ENCODE measurements at places on chromosomes 3 and 15.

DNA sequence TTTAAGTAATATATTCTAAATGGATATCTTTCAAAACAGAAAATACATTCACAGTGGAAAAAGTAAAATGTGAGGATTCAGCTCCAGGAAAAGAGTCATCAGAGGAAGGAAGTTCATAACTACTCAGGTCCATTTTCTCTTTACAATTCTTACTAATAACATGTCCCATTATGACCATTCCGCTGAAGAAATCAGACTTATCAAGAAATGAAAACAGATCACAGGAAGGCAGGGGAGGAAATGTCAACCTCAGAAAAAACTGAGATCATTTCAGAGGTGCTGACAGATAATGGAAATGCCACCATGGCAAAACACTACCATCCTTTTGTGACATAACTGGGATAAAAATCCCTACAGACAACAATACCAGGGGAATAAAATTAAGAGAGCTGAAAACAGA, 139.5 kb downstream of the MAGI1 start:
- no peak for DNase-seq

DNA sequence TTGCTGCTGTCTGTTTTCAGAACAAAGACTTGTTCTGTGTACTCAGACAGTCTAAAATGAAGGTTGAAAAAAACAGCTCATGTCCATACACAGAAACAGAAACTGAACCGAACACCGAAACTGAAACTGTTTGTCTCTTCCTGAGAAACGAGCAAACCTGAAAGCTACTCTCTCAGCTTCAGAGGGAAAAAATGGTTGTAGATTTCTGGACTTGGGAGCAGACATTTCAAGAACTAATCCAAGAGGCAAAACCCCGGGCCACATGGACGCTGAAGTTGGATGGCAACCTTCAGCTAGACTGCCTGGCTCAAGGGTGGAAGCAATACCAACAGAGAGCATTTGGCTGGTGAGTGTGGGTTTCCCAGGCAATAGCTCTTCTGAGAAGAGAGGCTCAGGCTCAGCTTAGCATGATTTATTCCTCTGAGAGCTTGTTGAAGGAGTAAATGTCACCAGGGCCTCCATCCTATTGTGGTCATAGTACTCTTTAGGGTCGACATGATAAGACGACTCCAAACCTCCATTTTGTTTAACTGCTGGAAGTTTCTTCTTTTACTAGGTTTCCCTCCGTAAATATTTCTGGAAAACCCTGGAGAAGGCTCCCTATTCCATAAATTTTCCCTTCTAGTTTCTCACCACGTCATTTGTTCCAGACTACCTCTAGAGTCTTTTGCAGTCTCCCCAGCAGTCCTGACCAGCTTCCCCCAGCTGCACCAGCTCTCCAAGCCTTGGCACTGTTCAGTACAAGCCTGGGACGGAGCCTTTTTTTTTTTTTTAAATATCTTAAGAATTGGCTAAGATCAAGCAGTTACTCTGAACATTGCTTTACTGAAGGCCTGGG, at the start of gene RTP4:
Gene RTP4 (plus strand): TSS at position 135 of the 838 bp plus-strand sequence. CDS start 57 bp downstream, at position 192.
- DNase-seq = no peak

DNA sequence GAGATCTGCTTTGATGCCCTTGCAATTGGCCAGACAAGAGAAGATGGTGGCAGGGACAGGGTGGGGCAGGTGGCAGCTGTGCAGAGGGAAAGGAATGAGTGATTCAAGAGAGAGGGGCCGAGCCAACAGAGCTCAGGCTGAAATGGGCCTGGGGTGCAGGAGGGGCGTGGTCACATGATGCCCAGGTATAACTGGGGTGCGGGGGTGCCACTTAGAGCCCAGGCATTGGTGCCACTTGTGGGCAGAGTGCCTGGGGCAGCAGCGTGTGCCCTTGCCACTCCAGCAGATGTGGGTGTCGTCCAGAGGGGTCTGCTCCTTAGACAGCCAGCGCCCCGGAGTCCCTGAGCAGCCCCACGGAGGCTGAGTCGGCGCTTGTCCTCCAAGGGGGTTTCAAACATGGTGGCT, 88.7 kb downstream of the PLXNA1 start:
- DNase-seq = no peak

DNA sequence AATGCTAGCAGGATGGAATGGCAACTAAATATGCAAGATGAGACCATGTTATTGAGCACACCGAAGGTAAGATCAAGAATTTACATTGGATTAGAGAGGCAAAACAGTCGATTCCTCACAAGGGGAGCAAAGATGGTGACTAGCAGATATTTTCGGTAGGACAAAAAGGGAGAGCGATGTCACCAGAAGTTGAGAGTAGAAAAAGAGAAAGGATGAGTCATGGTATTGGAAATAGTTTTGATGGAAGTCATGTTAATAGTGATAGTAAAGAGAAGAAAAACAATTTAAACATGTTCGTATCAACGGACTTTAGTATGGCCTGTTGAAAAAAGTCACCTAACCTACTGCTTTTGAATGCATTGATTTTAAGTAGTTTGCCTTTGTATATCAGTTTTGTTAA, 55.0 kb downstream of the UBE2E2 start:
- DNase-seq = no peak

DNA sequence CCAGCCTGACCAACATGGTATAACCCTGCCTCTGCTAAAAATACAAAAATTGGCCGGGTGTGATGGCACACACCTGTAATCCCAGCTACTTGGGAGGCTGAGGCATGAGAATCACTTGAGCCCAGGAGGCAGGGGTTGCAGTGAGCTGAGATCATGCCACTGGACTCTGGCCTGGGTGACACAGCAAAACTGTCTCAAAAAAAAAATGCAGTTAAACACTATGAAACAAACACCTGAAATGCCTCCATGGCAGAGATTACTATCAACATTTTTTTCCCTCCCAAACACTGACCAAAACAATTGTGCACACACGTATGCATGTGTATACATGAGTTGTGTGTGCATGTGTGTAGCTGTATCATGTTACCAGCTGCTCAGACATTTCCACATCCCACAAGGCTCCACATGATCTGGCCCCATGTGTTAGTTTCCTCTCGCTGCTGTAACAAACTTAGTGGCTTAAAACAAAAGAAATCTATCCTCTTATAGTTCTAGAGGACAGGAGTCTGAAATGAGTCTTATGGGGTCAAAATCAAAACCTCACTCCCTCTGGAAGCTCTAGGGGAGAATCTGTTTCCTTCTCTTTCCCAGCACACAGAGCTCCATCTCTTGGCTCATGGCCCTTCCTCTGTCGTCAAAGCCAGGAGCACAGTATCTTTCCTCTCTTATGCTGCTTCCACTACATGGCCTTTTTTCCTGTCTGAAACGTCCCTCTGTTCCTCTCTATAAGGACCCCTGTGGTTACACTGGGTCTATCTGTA, 34.5 kb downstream of the SLC41A3 start:
- no peak for DNase-seq

DNA sequence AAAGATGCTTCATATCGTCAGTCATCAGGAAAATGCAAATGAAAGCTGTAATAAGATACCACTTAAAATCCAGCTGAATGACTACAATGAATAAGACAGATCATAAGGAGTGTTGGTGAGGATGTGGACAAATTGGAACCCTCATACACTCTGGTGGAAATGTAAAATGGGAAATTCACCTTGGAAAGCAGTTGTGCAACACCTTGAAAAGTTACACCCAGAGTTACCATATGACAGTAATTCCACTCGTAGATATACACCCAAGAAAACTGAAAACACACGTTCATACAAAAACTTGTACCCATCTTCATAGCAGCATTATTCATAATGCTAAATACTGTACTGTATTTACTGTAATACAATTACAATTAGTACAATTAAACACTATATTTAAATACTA, 2.3 kb downstream of the TTC23 start:
- no peak for DNase-seq

DNA sequence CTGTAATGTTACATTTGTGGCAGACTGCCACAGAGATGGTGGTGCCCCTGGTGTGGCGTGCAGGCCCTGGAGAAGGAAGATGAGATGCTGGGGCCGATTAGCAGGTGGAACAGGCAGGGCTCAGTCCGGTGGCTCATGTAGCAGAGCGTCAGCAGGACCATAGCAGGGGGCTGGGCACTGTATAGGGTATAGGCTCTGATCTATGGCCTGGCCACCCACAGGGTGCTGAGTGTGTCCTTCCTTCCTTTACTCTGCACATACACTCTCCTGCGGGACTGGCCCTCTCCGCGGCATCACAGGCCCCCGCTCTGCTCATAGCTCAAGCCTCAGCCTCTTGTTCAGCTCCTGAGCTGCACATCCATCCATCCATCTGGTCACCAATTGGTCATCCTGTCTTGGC, 143.6 kb downstream of the OPA1 start:
- no peak for DNase-seq

- DNase-seq = no peak
Measured at GRCh38 chr15:41564960-41565502, 6.0 kb downstream of the TYRO3 start.

- no peak for DNase-seq
Measured at GRCh38 chr15:69088300-69088965, 72.0 kb upstream of the GLCE start.

Measured in cortex of kidney (tissue), 1 donor.